ENCODE measurements at places on chromosomes 11 and 22.
A peak's percentile ranks its signal among the peaks of the same experiment; 100 is the strongest.

- no peak for DNase-seq
Observed at GRCh38 chr11:14445542-14446530, 53.8 kb downstream of the COPB1 start.

DNA sequence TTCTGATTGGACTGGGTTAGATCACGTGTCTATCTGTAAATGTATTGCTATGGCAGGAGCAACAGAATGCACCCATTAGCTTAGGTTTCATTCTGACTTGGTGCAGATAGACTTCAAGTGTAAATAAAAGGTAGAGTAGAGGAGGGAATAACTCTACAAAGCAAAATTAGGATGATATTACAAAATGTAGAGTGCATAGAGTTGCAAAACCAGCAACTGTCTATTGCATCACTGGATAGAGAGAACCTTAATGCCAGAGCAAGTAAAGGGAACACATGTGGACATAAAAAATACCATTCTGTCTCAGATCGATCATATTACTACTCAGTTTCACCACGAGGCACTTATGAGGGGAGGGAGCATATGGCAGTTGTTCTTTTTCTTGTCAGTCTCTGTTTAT is 22.0 kb upstream of the CAT start:
- DNase-seq: no peak

GRCh38 chr11:95305705-95306104 is 74.7 kb upstream of the SESN3 start:
- no peak for DNase-seq

DNA sequence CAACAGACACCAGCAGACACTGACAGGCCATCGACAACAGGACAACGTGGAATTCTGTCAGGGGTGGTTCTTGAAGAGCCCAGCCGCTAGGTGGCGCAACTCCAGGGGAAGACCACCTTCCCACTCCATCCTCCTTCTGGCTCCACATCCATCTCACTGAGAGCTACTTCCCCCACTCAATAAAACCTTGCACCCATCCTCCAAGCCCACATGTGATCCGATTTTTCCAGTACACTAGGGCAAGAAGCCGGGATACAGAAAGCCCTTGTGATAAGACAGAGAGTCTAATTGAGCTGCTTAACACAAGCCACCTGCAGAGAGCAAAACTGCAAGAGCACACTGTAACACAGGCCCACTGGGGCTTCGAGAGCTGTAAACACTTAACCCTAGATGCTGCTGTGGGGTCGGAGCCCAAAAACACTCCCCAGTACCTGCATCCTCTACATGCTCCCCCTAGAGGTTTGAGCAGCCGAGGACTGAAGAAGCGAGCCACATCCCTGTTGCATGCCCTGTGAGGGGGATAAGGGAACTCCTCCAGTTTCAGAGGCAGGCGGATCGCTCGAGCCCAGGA is 11.5 kb upstream of the RAB39A start:
- peak; percentile 81 for DNase-seq

GRCh38 chr11:116710001-116710674 is 62.6 kb downstream of the BUD13 start:
- DNase-seq: no peak

Measured in WTC11 (cell line).